ENCODE measurements at places on chromosomes 6 and 20.

DNA sequence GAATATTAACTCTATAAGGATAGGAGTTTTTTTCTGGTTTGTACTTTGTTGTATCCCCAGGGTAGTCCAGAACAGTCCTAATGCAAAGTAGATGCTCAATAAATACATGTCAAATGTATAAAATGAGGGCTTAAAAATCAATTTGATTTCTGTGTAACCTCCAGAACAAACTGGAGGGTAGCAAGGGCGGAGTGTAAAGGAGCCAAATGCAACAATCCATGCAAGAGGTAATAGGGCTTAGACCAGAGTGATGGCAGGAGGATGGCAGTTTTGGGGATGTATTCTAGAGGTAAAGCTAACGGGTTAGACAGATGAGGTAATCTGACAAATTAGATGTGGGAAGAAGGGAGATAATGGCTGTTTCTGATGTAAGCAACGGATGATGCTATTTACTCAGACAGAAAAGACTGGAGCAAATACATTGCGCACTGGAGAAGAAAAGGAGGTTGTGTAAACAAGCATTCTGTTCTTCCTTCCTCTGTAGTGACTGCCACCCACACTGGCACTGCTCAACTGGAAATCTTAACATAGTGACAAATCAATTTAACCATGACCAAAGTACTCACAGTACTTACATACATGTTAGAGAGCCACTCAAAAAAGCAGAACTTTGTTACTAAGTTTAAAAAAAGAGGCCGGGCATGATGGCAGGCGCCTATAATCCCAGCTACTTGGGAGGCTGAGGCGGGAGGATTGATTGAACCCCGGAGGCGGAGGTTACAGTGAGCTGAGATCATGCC lies 2.0 kb downstream of the ZNF318 start:
- no peak for DNase-seq

DNA sequence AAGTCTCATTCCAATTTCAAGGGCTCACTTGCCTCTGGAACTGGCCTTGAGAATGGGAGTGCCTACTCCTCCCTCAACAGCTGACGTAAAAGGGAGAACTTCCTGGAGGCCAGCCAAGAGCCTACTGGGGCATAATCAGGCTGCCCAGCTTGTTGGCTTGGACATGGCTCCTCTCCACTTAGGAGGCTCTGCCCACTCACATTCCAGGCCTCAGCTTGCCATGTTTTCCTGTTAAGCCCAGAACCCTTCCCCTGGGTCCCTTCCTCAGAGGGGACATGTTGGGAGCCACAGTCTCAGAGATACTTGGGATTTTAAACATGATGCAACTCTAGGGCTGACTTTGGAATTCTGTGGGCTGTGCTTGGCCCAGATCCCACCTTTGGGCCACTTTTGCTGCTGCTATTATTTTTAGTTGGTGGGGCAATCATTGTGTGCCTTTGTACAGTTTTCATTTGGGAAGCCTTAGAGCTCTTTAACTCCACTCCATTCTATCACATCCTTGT lies 31.5 kb upstream of the ADTRP start:
- DNase-seq, result peak; percentile 71

DNA sequence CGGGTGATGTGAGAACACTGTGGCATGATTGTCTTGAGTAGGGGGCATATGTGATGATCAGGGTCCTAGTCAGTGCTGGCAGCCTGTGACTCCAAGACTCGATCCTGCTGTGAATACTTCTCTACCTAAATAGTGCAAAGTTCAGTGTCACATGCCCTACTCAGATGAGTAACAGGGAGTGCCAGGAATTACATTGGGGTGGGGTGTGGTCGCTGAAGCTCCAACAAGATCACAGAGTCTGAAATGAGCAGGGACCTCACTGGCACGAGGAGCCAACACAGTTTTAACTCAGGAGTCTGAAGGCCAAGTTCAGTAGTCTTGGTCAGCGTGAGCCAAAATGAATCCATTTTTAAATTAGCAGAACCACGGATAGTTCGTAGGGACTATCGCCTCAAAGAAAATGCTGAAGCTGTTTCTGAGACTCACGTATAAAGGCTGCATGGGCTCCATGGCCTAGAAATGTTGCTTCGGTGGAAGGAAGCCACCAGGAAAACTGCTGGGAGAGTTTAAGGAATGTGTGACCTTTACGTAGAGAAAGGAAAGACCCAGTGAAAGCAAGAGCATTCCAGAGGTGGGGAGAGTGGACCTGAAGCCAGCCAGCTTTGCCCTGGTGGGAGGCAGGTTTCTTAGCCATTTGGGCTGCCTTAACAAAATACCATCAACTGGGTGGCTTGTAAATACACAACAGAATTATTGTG lies 72.2 kb downstream of the RPP40 start:
- peak; percentile 69 for DNase-seq

GRCh38 chr20:38272961-38273360 lies 12.4 kb upstream of the KIAA1755 start:
- DNase-seq, result no peak

GRCh38 chr6:31293343-31293742 lies 21.5 kb upstream of the HLA-C start:
- DNase-seq, result no peak

DNA sequence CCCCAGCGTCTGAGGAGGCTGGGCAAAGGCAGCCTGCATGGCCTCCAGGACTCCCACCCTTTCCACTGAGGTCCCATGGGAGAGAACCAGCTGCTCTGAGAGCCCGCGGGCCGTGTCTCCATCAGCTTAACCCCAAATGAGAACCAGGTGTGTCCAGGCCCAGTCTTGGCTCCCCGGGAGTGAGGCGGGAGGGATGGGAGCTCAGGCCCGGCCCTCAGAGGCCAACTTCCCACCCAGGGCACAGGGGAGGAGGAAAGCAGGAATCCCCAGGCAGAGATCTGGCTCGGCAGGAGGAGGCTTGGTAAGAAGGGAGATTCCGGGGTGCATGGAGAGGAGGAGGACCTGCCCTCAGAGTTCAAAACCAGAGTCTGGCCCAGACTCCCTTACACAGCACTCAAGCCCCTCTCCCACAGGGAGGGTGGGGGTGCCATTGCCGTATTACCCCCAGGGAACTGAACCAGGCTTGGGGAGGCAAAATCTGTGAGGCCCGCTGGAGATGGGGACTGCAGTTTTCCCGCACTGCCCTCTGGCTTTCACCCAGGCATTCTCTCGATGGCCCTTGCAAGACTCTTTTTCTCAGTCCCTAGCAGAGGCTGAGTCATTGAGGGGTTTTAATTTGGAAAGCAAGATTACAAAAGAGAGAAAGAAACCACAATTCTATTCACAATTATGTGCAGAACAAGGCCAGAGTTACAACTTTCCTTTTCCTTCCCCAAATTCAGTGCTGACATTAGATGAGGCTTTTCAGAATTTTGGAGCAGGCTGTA lies 17.1 kb downstream of the FOXF2 start:
- no peak for DNase-seq

DNA sequence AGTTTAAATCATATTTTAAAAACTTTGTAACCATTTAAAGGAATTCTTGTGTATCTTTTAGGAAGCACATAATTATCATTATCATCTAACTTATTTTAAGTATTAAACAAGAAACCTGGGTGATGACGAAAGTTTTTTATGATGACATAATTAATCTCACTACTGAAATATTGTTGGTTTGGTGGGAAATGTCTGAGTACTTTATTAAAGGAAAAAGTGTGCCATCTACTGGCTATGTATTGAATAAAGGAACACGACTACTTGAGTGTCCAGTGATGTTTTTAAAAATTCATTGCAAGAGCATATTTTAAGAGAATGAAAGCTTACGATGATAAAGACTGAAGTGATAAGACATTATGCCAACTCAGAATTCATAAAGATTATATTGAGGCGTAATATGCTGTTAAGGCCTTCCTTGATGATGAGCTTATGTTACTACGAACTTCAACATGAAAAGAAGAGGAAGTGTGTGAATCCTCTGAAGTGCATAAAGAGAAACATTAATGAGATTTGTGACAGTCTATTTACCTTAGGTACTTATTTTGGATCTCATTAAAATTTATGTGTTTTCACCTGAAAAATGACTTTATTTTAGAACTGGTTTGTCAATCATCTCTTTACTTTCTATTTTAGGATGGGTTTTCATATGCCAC lies 12.0 kb upstream of the TRMT11 start:
- peak; percentile 74 for DNase-seq

- DNase-seq, result no peak
Measured at GRCh38 chr6:124882579-124883393, 79.5 kb upstream of the RNF217 start.

- DNase-seq, result no peak
Measured at GRCh38 chr20:48759631-48760245, 68.1 kb downstream of the PREX1 start.

GRCh38 chr6:9485992-9486391 lies 928.9 kb downstream of the TFAP2A start:
- DNase-seq, result no peak

DNA sequence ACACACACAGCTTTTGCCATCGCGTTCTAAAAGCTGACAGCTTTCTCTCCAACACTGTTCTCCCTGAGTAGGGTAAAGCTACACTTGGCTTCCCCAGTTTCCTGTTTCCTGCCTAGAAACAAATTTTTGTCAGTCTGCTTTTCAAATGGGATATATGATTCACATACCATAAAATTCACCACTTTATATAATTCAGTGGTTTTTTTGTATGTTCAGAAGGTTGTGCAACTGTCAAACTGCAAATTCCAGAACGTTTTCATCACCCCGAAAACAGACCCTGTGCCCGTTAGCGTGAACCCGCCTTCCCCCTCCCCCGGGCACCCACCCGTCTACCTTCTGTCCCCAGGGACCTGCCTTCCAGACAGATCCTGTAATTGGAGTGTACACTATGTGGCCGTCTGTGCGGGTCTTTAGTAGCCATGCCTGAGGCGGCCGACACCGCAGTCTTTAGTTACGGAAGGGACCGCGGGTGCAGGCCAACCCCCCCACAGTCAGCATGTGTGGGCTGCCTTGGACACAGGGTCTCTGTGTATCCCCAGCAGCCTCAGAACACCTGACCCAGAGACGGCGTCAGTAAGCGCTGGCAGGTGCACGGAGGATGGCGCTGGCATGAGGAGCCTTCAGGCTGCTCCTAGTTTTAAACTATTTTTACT lies 16.6 kb downstream of the HRH3 start:
- no peak for DNase-seq

- no peak for DNase-seq
Measured at GRCh38 chr6:39706819-39707335, 18.3 kb downstream of the KIF6 start.

GRCh38 chr6:70390067-70390466 lies 23.2 kb upstream of the FAM135A start:
- DNase-seq, result no peak

DNA sequence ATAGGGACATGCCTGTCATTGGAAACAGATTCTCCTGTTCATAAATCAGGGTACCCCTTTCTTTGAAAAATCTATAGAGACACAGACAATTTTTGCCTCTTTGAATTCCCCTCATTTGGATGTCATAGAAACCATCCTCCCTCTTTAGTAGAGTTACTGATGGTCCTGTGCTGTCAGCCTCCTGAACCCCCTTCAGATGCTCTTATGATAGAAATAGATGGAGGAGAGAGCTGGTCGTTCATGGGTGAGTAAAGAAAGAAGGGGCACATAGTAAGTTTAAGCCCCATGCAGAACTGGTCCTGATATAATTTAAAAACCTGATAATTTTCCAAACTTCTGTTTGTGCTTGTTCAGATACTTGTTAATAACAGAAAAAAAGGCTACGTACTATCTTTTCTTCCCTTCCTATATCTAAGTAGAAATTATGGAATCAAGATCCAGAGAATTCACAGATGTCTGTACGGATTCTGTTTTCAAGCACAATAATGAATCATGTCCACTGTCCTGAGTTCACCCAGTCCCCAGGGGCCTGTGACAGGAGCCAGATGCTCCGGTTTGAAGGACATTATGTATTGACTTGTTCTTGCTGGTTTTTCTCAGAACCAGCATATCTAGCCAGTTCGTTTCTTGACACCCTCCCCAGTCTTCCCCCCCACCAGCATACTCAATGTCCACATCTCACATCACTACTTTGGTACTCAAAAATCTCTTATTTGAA lies 78.1 kb downstream of the NCOA7 start:
- DNase-seq, result no peak

DNA sequence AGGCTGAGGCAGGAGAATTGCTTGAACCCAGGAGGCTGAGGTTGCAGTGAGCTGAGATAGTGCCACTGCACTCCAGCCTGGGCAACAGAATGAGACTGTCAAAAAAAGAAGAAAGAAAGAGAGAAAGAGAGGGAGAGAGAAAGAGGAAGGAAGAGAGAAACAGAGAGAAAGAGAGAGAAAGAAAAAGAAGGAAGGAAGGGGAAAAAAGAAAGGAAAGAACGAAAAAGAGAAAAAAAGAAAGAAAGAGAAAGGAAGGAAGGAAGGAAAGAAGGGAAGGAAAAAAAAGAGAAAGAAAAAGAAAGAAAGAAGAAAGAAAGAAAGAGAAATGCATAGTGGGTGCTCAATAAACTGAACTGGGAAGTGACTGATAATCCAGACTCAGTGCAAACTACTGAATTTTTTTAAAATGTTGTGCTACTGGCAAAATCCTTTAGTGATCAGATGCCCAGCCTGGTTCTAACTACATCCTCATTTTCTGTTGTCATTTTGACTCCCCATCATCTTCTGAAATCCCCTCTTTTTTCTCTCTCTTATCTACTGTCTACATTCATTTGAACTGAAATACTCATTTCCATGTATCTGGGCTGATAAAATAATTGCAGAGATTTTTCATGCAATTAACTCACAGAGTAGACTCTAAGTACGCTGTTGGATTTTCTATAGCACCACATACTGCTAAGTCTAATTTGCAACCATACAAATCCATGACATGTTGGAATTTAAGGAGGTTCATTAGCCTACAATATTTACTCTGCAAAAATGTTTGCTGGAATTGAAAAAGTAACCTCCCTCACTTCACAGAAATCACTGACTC lies 85.3 kb upstream of the HIVEP1 start:
- DNase-seq, result no peak

- DNase-seq, result no peak
Measured at GRCh38 chr6:103326760-103327757, 1532.7 kb downstream of the HACE1 start.

DNA sequence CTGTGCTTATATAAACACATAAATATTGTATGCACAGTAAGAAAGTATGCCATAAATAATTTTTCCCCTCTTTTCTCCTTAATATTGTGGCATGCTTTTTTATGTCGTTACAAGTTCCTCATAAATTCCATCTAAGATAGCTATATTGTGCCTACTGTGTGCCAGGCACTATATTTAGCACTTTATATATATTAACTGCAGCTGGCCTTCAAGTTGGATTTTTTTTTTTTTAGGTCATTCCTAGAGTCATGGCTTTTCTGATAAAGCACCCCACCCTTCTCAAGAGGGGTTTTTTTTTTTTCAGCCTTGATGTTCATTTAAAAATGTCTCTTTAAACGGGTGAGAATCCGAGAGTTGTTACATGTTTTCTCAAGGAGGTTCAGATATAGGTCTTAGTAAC lies 42.8 kb upstream of the RNF8 start:
- DNase-seq, result peak; percentile 81

GRCh38 chr6:11250108-11250507 lies 17.6 kb upstream of the NEDD9 start:
- no peak for DNase-seq

- no peak for DNase-seq
Measured at GRCh38 chr20:53922901-53923314, 147.5 kb downstream of the BCAS1 start.

GRCh38 chr6:747921-748320 lies 55.0 kb upstream of the EXOC2 start:
- DNase-seq, result no peak
